Upper lobe of right lung (tissue), 1 donor: ENCODE measurements at places on chromosomes 1 and 21.
A peak's percentile ranks its signal among the peaks of the same experiment; 100 is the strongest.

- no peak for DNase-seq
These were observed 160.7 kb upstream of the LMO4 start for GRCh38 chr1:87167848-87168525.

DNA sequence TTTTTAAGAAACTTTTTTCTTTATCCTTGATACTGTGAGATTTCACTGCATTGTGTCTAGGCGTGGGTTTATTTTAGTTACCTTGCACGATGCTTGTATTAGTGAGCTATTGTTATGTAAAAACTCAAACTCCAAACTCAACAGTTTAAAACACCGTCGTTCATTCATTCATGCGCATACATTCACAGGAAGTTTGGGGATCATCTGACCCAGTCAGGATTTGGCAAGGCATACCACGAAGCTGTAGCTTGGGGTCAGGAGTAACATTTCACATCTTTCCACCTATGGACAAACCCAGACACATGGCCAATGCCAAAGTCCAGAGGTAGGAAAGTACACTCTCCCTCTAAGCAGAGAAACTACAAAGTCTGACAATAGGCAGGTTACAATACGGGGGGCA, 324.6 kb upstream of the CHRM3 start:
- no peak for DNase-seq

DNA sequence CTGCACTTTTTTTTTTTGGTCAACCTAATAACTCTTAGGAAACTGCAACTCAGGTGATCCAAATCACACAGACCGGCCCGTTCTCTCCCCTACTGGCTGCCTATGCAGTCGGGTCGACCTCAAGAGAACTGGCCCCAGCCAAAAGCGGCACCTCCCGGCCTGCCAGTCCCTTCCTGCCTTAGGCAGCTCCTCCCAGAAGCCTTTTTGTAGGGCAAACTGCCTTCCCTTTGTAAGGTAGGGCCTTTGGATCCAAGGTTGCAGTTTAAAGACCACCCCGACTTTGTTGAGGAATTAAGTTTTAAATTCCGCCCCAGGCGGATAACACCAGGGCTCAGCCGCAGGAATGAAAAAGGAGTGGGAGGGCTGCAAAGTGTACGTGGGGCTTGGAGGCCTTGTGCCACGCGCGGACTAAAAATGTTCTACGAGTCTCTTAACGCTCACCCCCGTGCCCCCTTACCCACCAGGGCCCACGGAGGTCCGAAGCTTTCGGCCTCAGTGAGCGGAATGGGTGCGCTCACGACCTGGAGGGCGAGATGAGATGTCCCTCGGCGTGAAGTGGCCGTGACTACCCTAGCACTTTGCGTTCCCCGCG, 642 bp upstream of the ST3GAL3 start:
- no peak for DNase-seq

DNA sequence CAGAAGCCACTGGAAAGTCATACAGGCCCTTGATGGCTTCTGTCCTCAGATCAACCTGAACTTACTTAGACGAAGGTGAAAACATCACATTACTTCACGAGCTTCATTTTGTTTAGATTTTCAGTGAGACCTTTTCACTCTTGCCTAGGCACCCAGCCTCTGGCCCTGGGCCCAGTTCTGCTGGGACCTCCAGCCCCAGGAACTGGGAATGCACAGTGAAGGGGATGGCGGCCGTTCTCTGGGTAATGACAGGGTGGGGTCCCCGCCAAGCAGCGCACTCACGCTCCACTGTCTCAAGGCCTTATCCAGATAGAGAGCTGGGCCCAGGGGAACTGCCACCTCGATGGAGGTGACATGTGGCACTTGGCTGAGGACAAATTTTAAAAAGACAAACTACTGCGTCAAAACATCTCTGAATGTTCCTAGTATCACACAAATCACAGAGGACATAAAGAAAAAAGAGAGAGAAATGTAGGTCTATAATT, 54.8 kb downstream of the NPHP4 start:
- DNase-seq: no peak

GRCh38 chr1:84620720-84621313, 46.6 kb upstream of the CTBS start:
- peak; percentile 89 for DNase-seq

DNA sequence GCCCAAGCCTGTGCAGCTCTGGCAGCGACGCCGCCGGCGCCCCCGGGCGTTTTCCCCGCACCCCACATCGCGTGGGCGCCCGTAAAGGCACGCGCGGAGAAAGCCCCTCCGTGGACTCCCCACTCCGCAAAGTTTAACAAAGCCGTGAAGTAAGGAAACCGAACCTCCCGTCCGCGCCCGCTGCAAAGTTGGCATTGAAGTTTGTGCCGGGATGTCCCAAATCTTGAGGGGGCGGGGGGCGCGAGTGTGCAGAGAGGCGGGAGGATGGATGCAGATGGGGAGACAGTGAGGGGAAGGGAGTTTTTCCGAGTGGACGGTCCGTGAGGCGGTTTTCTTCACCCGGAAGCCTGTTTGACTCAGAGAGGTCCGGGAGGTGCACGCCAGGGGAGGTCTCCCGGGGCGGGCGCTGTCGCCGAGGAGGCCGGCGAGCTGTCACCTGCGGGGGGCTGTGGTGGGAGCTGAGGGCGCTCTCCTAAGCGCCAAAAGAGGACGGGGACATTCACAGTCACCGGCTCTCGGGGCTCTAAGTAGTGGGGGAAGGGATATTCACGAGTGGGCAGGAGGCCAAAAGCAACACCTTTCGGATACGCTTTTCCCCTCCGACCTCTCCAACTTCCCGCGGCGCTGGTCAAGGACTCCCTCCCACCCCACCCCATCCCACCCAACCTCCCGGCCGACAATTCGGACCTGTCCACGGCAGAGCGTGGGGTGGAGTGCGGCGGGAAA, 1.3 kb downstream of the WLS start:
- DNase-seq: peak; percentile 69

DNA sequence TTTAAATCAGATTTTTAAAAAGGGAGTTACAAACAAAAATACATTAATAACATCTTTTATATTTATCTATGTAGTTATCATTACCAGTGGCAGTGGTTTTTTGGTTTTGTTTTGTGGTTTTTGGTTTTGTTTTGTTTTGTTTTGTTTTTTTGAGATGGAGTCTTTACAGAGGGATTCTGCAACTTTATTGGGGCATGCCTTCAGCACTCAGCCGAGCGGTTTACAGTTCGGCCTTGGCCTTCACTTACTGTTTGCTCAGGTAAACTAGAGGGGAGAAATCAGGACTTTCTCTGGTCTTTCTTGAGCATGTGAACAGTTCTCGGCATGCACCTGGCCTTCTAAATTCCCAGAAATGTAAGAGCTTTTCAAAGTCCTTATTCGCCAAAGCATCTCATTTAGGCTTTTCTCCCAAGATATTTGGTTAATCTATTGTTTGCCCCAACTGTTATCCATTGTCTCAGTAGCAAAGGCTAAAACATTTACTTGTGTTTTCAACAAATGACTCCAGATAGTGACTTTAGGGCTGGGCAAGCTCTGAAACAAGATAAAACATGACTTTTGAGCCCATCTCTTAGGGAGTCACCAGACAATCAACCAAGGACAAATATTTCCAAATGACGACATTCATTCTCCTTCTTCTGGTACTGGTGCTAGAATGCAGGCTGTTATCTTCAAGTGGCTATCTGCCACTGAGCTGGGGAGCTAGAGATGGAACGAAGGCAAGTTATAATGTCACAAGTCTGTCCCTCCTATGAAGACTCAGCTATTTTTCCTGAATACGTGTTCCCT, 48.4 kb upstream of the ADORA3 start:
- no peak for DNase-seq

DNA sequence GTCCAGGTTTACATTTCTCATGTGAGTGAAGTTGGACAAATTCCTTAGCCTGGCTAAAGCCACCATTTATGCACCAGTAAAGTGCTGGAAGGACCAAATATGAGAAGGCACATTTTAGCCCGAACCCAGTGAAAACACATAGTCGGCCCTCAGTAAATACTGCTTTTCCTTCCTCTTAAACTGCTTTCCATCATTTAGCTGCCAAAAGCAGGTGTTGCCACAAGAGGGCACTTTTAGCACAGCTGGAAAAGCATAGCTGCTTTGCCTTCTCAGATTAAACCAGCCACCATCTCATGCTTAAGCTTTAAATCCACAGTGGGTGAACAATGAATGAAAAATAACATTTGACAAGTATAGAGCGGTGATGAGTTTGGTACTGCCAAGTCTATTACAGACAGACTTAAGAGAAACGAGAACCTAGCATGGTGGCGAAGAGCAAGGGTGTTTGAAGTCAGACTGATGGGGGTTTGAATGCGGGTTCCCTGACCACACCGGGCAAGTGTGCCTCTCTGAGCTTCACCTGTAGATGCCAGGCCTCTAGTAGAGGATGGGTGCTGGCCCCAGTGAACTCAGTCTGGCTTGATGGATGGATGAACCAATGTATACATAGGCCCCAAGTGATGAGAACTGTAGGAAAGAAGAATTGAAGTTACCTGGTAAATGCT, 57.8 kb downstream of the SLC35D1 start:
- no peak for DNase-seq

DNA sequence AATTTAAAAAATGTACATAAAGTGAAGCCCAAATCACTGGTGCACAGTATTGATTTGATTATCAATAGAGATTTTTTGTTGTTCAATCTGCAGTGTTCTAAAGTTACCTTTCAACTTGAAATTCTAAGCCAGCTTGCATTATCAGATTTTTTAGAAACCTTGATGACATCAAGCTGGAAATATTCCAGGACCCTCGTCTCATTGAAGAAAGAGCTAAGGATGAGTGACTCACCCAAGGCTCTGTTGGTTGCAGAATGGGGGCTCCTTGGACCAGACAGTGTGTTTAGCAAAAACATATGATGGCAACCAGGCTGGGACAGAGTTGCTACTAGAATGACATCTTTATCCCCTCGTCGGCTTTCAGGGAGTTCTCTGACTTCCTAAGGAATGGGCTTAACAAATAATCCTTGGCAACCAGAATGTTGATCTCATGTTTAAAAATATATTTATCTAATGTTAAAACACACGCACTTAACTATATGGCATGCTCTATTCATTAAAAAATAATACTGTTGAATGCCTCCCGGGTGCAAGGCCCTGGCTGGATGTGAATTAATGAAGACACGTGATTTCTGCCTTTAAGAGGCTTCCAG, 79.7 kb downstream of the RUNX3 start:
- DNase-seq: no peak

GRCh38 chr1:182038220-182038619, 23.3 kb downstream of the ZNF648 start:
- no peak for DNase-seq

DNA sequence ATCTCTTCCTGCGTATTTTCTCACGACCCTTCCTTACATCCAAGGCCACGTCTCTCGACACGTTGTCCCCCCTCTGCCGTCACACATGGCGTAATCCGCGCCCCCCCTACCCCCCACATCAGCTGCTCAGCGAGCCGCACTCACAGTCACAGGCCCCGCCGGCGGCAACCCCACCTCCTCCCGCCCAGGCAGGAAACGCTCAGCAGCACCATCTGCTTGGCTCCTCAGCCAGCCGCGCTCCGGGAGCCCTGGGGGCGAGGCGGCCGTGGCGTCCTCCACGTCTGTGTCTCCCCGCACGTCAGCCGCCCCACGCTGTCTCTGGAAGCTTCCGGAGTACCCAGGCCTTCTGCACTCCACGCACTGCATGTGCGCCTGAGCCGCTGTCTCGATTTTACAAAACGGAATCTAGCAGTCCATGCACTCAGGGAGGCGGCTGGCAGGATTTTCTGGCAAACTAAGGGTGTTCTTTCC, 64.6 kb downstream of the SIK1 start:
- peak; percentile 80 for DNase-seq

DNA sequence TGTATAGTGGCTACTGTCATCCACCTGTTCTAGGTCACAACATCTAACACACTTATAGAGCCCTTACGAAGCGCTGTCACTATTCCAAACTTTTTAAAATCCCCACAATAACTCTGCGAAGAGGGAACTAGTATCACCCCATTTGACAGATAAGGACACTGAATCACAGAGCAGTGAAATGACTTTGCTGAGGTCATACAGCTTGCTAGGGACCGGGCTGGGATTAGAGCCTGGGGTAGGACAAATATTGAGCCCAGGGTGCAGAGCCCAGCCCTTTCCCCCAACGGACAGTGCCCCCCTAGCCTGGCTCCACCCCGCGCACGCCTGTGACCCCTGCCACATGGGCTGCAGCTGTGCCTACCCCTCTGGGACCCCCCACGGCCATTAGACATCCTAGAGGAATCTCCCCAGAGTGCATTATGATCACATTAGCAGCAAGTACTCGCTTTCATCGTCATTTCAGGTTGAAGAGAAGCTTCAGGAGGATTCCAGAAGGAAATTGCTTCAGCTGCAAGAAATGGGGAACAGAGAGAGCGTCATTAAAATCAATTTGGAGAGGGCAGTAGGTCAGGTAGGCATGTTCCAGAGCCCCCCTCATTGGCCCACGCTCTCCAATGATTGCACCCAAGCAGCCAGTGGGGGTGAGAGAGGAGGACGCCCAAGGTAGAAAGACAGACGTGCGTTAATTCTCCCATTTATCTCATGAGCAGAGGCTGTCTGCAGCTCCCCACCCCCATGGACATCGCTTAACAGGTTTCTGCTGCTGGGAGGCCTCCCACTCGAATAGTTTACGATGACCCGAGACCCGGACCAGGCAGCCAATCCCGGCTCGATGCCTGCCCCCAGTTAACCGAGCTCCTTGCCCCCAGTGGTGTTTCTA, 77.2 kb downstream of the FHAD1 start:
- peak; percentile 52 for DNase-seq
